ENCODE measurements at places on chromosomes 7 and 10.

GRCh38 chr7:132359743-132360142 is 216.5 kb downstream of the PLXNA4 start:
- no peak for DNase-seq

GRCh38 chr7:141354251-141354650 is 197.0 kb upstream of the AGK start:
- no peak for DNase-seq

GRCh38 chr10:92891885-92892690 is 43.8 kb downstream of the EXOC6 start:
- DNase-seq: peak; percentile 17

GRCh38 chr10:129871966-129872365 is 92.1 kb downstream of the EBF3 start:
- no peak for DNase-seq

GRCh38 chr10:16947069-16947468 is 129.8 kb upstream of the RSU1 start:
- DNase-seq: no peak

GRCh38 chr7:47647181-47647917 is 65.4 kb upstream of the TNS3 start:
- no peak for DNase-seq

GRCh38 chr7:132083126-132083525 is 493.1 kb downstream of the PLXNA4 start:
- no peak for DNase-seq

DNA sequence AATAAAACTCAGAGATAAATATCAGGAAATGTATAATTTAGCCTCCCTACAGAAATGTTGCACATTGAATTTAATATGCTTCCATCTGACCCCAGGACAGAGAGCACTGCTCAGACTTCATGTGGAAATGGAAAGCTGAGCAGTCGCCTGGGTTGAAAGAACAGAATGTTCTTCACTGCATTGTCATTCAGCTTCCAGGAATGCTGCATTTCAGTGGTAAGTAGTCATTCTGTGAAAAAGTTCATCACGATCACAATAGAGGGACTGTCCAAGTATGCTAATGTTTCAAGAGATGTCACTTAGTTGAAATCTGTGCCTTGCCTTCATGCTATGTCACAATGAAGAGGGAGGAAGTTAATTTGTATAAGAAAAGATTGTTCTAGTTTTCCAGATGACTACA is 147.3 kb downstream of the NRCAM start:
- no peak for DNase-seq

- no peak for DNase-seq
Measured at GRCh38 chr7:31002256-31002655, 38.5 kb downstream of the GHRHR start.

GRCh38 chr7:82051601-82052000 is 281.8 kb upstream of the HGF start:
- no peak for DNase-seq

- no peak for DNase-seq
Measured at GRCh38 chr10:28179743-28180099, 123.1 kb downstream of the MPP7 start.

- DNase-seq: no peak
Measured at GRCh38 chr7:2523941-2524807, 4.6 kb downstream of the LFNG start.

GRCh38 chr10:23813687-23814086 is 374.8 kb downstream of the OTUD1 start:
- no peak for DNase-seq

GRCh38 chr7:18474944-18475343 is 20.6 kb upstream of the HDAC9 start:
- DNase-seq: no peak

GRCh38 chr7:150944066-150945042 is 33.8 kb downstream of the KCNH2 start:
- no peak for DNase-seq

- no peak for DNase-seq
Measured at GRCh38 chr7:116246357-116246756, 36.0 kb downstream of the TES start.

DNA sequence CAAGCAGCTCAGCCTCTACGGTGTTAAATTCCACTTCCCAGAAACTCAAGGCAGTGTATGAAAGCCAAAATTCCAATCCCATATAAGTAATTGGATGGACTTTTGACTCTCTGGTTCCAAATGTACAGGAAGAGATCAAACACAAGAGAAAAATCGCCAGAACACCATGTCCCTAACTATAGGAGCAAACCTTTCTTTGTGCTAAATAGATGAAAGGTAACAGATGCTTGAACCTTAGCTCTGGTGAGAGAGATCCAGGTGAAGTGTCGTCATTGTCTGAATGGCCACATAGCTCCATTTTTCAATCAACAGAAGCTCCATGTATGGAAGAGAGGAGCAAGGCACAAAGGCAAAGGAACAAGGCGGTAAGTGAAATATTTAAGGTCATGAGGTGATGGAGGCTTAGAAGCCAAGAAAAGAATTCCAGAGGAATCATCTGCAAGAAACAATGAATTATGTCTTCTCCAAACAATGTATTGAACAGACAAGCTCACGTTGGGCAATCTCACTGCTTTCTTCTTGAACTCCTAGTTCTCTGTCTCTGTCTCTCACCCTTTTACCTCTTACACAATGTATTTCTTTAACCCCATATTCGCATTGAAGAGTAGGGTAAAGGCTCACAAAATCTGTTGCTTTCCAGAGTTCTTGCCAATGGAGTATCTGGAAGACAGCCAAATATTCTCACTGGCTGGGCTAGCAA is 585.1 kb downstream of the GATA3 start:
- DNase-seq: no peak

DNA sequence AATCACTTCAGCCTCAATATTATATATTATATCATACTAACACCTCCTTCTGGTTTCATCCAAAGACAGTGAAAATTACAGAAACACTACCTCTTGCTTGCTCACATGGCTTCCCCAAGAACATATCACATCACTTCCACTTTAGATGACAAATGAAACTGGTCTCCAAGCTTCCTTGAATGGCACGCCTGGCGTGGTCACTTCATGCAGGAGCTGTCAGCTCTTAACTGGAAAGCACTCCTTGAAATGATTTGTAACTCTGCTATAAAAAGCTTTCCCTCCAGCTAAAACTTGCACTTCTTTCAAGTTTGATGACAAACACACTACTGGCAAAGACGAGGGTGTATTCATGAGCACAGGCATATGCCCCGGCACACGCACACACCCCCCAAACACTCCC is 84.1 kb upstream of the INHBA start:
- DNase-seq: no peak

DNA sequence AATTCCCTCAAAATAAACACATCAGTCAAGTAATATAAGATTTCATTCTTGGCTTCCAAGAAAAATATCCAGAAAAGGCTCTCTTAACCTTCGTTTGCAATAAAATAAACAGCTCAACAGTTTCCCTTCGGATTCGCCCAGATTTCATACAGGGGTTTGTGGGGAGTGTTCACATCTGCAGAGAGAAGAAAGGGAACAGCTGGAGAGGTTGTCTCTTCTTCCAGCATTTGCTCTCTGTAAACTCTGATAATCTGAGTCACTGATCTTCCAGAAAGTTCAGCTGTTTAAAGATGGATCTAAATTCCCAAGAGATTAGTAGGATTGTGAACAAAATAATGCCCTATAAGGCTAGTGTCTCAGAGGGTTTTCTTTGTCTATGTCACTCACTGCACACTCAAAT is 277.9 kb downstream of the HPSE2 start:
- DNase-seq: no peak
